ENCODE measurements at places on chromosomes 5 and 9.

DNA sequence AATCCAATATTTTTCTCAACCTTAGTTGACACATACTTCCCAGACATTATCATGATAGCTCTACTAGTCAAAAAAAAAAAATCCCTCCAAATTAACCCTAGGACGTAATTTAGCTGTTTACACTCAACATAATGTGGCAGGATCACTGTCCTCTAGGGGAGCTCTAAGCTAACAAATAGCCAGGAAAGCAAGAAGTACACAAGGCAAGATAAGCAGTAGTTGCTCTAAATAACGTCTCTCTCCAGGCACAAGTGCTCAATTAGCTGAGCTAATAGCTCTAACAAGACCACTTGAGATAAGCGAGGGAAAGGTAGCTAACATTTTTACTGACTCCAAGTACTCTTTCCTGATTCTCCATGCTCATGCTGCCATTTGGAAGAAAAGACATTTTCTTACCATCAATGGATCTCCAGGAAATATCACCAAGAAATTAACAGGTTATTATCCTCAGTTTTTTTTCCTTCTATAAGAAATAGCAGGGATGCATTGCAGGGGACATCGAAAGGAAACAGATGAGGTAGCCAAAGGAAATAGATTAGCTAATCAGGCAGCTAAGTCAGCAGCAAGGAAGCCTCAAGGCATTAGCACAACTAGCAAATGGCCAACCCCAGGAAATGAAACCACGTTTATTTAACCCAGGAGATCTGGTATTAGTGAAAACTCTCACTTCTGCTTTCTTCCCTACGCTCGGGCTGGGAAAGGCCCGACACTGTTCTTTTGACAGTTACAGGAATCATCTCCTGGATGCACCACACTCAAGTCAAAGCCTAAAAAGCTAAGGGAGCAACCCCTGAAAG, 614.1 kb downstream of the PTPRD start:
- H3K4me3 ChIP-seq = no peak overlapping the region
- H3K27ac ChIP-seq = no peak overlapping the region
- DNase-seq = no peak
- H3K36me3 ChIP-seq = no peaks in the 10 kb centered on the region
- H3K4me1 ChIP-seq = no peaks in the 10 kb centered on the region

DNA sequence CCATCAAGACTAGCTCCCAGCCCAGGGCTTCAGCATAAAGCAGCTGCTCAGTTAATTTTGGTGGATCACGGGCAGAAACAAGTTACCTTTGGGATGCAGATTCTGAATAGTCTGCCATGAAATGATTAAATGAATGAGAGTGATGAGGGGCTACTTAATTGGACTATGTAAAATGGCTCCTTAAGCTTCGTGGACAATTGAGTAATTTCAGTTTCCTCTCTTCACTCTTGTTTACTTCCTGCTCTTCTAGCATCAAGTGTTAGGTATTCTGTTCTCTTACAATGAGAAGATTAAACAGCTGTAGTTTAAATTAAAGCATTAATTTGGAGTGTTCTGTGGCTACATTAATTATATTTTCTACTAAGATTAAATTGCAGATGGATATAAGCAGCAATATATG, 28.1 kb downstream of the PIK3R1 start:
- H3K4me3 ChIP-seq = peak overlapping the region; percentile 53
- peaks cover 22% of the 10 kb centered on the region for H3K36me3 ChIP-seq
- H3K4me1 ChIP-seq = peaks cover 54% of the 10 kb centered on the region
- DNase-seq = no peak

DNA sequence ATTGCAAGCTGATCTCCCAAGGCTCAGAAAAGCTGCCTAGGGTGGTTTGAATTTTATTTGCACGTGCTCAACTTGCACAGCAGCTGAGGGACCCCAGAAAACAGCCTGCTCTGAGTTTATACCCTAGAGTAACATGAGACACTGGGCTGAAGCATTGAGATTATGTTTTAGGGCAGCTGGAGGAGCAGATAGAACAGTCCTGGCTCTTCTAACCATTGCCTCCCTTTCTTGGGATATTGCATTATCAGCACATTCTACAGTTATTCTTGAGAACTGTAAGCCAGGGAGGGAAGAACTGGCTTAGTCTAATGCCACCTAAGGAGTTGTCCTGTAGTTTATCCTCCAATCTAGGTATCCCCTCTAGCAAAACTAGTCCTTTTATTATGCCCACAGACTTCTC, 10.3 kb downstream of the SMC2 start:
- H3K4me3 ChIP-seq = no peak overlapping the region
- H3K27me3 ChIP-seq = no peaks in the 10 kb centered on the region
- peaks cover 58% of the 10 kb centered on the region for H3K36me3 ChIP-seq
- no peak for DNase-seq
- no peaks in the 10 kb centered on the region for H3K4me1 ChIP-seq
- no peak overlapping the region for H3K27ac ChIP-seq

- no peaks in the 10 kb centered on the region for H3K27me3 ChIP-seq
- no peak overlapping the region for H3K27ac ChIP-seq
- no peak for DNase-seq
- H3K36me3 ChIP-seq = no peaks in the 10 kb centered on the region
- no peak overlapping the region for H3K4me3 ChIP-seq
- no peaks in the 10 kb centered on the region for H3K4me1 ChIP-seq
These were observed 2167.2 kb upstream of the C9orf72 start for GRCh38 chr9:29740518-29740917.

- no peaks in the 10 kb centered on the region for H3K36me3 ChIP-seq
- no peak overlapping the region for H3K27ac ChIP-seq
- no peaks in the 10 kb centered on the region for H3K4me1 ChIP-seq
- H3K4me3 ChIP-seq = no peak overlapping the region
- DNase-seq = no peak
- H3K27me3 ChIP-seq = no peaks in the 10 kb centered on the region
These were observed 117.6 kb downstream of the SEMA5A start for GRCh38 chr5:9428272-9428671.

Data from activated CD4-positive, alpha-beta T cell treated with anti-CD3 and anti-CD28 coated beads, Interleukin-2, amount 10 ng/mL, durations not matched to agents 24 days and 14 days (primary cell).